ENCODE measurements at places on chromosomes 6 and 20.

DNA sequence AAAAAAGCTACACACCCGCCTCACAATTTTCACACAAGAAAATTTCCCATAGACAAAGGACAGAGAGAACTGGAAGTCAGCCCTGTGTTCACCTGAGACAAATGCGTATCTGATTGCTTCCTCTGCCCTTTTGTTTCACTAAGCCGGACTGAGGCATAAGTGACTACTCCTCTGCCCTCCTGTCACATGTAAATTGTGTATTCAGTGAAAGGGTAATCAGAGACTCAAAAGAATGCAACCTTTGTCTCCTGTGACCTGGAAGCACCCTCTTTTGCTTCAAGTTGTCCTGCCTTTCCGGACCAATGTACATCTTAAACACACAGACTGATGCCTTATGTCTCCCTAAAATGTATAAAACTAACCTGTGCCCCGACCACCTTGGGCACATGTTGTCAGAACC, 483.8 kb upstream of the EYS start:
- no peak for DNase-seq

DNA sequence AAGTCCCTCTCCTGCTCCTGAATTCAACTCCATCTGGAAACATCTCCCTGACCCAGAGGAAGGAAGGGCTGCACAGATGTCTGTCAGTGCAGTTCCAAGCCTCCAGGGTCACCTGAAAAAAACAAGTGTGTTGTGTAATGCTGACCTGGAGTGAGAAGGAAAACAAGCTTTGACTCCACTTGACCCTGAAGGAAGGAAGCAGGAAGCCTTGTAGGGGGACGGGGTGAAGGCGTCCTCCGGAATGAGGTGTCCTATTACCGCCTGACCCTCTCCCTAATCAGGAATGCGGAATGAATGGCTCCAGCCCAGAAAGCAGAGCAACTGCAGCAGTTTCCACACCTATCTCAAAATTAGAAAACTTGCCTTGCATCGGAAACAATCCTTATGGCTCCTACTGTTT, 13.9 kb upstream of the ADGRF5 start:
- no peak for DNase-seq

DNA sequence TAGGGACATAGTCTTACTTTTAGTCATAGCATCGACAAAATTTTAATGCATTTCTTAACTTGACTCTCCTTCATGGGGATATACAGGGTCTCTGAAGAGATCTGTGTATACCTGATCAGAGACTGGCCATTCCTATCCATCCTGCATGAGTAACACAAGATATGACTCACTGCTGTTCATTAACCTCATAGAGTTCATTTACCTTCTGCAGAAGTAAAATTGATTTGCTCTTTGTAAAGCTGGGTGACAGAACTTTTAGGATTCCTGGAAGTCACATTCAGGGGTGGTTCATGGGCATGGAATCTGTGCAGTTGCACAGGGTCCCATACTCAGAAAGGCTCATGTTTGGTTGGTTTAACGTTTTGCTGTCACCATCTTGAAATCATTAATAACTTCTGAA, 53.2 kb downstream of the PDE7B start:
- no peak for DNase-seq

DNA sequence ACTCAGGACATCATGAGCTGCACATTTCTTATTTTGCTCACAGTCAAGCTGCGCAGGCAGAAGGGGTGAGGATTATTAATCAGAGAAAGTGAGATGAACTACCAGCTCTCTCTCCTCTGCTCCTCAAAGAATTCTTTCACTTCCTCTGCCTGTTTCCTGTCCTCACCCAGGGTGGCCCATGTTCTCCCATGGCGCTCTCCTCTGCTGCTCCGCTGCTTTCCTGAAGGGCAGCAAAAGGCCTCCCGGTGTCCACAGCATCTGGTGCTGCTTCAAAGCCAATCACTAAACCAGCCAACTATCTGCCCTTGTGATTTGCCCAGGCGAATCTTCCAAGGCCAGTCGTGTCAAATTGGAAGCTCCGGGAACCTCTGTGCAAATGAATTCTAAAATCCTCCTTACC, 324.2 kb downstream of the TPBG start:
- DNase-seq = no peak

DNA sequence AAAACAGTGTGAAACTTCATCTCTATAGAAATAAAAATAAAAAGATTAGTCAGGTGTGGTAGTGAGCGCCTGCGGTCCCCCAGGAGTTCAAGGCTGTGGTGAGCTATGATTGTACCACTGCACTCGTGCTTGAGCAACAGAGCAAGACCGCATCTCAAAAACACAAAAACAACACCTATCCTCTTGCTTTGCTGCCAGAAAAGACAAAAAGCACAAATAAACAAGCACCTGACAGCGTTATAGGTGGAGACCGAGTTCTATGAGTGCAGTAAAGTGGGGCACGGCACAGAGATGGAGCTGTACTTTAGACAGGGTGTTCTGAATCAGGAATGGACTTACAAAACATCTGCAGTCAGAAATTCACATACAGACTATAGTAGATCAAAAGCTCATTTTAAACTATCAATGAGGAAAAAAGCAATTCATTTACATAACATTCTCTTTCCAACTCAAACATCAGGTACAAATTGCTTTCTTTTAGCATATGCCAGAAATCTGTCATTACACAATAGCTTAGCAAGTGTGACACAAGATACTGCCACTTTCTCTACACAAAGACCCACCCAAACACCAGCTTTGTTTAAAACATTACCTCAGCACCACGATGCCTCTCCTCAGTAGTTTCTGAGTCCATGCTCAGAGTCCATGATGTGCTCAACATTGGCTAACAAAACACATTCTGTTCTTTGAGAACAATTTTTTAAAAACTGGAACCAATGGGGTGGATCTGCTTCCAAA, 10.1 kb downstream of the EZR start:
- DNase-seq = no peak

DNA sequence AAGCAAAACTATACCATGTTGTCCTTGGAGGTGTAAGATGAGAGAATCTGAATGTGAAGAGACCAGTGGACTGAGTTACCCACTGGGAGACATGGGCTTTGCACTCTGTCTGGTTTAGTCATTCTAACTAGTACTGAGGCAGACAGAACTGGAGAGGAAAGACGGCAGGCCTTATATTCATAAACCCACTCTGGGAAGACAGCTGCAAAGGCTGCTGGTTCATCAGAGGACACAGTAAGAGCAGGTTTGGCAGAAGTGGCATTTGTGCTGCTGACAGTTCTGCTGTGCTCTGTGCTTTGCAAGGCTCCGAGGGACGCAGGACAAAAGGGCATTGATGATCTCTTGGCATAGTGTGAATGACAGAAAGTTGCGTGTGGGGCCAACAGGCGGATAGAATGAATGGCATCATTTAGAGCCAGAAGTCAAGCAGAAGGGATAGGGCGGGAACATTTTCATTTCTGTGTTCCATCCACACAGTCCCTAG, 142.3 kb upstream of the TENT5A start:
- DNase-seq = no peak
